ENCODE measurements at places on chromosomes 13 and 19.

GRCh38 chr13:91470681-91471080, 72.3 kb downstream of the GPC5 start:
- DNase-seq, result no peak

DNA sequence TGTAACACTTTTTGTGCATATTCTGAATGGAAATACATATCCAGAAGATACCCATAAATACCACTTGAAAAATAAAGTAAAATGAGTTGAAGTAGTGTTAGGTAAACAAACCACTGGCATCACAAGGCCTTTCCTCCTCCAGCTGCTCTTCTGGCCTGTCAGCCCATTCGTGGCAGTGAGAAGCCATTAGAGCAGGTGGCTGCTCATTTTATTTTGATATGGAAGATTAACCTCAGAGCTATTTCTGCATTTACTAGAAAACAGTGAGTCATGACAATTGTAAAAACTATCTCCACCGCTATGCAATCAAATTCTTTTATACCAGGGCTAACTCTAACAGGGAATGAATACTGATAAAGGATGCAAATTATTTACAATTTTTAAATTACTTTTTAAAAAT, 2898.1 kb downstream of the PCDH9 start:
- no peak for DNase-seq

- DNase-seq, result no peak
Observed at GRCh38 chr19:54928299-54928698, 19.0 kb downstream of the NLRP7 start.

DNA sequence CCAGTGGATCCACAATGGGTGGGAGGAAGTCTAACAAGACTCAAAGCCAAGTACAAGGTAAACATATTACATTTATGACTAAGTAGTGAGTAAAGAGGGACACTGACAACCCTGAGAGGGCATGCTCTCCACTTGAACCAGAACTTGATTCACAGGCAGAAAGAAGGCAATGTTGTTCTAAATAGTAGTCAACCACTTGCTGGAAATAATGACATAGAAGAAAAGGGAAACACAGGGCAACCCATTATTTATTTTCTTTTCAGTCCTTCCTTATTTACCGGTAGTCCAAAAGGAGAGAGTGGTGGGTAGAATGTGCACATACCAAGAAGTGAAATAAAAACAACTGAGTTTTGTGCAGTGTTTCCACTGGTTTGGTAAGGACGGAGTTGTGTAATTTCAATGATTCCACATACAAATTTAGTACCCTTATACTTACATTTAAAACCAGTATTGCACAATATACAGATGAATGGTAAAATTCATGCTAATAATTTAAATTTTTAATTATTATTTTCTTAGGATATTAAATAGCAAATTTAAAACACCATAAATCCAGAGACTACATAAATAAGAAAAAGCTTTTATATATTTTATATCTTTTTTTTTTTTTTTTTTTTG, 65.9 kb downstream of the ENOX1 start:
- no peak for DNase-seq

DNA sequence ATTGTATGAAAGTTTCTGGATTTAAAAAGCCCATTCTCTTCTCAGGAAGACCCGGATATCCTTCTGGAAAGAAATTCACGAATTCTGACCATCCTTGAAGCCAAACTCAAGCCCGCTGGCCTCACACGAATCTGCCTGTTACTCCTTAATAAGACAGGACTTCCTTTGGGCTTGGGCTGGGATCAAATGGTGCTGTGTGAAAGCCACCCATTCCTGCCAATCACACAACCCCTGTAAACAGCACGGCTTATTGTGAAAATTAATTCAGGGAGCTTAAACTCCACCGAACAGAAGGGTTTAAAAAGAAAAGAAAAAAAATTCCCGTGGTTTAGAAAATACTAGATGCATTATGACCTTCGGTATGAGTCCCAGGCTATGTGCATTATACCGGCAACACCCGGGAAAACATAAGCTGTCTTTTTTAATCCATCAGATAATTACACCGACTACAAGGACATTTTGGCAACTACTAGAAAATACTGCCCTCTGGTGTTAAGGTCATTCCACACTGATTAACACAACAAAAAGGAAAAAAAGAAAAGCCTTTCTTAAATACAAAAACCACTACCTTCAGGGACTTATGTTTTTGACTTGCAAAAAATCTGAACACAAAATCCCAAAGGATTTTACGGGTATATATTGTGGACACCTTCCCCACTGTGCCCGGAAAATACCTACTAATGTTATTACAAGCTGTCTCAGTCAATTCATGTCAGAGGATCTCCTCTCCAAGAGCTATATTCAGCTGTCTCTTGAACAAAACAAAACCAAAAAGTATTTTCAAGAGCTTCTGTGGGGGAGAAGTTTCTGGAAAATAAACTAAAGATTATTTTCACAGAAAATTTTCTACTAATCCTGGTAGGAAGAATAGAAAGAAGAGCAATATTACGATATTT, 76.0 kb upstream of the LSM14A start:
- DNase-seq, result no peak

DNA sequence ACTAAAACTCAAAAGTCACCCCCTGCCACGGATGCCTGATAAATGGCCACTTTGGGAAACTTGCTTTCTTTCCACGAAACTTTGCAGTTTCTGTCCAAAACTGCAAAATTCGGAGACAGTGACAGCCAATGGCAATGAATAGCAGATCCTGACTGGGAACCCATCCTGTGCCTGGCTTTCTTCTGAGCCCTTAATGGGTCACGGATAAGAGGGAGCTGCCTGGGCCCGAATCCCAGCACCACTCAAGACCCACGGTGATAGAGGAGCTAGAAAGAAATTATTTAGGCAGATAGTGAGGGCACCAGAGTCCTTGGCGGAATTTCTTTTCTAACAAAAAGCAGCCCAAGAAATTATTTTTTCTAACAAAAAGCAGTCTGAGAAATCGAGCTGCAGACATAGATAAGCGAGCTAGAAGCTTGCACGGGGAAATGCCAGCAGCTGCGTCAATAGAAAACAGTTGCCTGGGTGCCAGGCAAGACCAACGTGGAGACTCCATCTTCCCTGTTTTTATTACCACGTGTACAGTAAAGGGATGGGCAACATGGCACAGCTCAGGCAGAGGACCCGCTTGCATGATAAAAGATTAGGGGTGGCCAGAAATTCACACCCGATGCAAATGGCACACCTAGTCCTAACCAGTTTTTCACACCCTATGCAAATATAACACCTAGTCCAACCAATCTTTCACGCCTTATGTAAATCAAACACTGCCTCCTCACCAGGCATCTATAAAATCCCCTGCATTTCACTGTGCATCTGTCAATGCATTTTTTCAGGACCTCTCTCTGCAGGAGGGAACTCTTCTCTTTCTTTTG, 7.1 kb upstream of the HSH2D start:
- DNase-seq, result no peak

GRCh38 chr13:99218969-99219368, 18.3 kb downstream of the UBAC2 start:
- peak; percentile 61 for DNase-seq

- no peak for DNase-seq
Observed at GRCh38 chr13:58960888-58961287, 1202.8 kb downstream of the DIAPH3 start.

- DNase-seq, result no peak
Observed at GRCh38 chr19:47768604-47769003, 9.9 kb upstream of the SELENOW start.

GRCh38 chr19:56642711-56643459, at the start of gene SMIM17:
SMIM17 (plus strand) TSS chr19:56643159; CDS start chr19:56645668, 2,509 bp downstream.
- DNase-seq, result no peak

GRCh38 chr13:33445476-33445875, 159.9 kb upstream of the STARD13 start:
- no peak for DNase-seq

DNA sequence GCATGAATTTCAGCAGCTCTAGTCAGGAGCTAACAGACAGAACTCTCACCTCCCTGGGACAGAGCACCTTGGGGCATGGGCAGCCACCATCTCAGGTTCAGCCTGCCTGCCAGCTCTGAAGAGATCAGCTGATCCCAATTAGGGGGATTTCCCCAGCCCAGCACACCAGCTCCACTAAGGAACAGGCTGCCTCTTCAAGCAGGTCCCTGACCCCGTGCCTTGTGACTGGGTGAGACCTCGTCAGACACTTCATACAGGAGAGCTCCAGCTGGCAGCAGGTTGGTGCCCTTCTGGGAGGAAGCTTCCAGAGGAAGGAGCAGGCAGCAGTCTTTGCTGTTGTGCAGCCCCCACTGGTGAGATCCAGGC, 84.5 kb upstream of the UFM1 start:
- no peak for DNase-seq

Measured in effector CD4-positive, alpha-beta T cell (primary cell).